ENCODE measurements at places on chromosomes 1 and 21.

DNA sequence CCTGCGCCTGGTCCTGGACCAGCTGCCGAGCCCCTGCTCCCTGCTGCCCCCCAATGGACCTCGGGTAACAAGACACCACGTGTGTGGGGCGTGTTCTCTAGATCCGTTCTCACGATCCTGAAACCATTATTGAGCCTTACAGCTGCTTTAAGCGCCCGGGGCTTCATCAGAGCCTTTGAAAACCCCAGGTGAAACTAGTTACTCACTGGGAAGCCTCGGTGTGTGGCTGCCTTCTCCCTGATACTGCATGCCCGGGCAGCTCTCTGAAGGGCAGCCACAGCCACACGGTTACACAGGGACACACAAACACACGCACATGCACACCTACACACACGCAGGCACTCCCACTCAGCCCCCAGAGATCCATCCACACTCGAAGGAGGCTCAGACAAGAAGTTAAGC lies 5.3 kb downstream of the HES2 start:
- DNase-seq, result no peak

GRCh38 chr1:161131523-161132409 lies 701 bp downstream of the DEDD start:
- no peak for DNase-seq

DNA sequence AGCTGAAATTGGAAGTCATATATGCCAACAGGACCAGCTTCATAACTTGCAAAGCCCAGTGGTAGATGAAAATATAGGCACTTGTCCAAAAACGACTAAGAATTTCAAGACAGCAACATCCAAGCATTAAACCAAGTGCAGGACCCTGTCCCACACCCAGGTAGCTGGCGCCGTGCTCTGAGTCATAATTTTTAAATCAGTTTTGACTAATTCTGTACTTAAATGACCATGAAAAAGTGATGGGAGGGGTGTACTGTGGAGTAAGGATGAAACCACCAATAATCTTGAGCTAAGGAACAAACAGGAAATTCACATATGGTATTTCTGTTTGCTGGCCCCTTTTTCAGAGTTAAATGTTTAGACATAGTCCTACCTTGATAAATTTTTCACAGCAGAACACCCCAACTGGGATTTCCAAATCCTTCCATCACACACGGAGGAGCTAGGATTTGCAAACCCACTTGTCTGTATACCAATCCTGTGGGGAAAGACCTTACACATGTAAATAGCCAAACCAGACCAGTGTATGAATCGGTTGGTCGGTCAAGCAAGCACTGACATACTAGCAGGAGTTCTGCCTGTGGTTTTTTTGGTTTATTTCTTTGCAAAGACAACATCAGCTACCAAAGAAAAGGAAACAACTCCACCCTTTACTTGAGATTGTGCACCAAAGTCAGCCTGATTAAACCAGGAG lies 235.7 kb upstream of the RAB4A start:
- no peak for DNase-seq

- no peak for DNase-seq
Measured at GRCh38 chr1:160405331-160405877, 5.0 kb downstream of the VANGL2 start.

- DNase-seq, result no peak
Measured at GRCh38 chr1:20721117-20722061, 3.6 kb upstream of the KIF17 start.

DNA sequence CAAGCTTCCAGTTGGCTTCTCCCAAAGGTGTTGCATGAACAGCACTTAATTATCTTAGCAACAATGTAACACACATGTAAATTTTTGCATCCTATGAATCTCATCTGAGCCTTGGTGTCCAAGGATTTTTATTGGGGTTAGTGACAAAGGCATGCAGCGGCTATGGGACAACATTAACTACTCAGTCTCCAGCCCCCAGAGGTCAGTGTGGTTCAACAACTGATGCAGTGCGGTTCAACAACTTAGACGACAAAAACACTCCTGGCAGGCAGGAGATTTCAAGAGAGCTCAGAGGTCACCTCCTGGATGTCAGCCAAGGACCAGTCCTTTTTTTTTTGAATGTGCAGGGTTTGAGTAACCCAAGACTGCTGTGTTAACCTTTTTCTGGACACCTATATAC lies 77.5 kb upstream of the HMCN1 start:
- no peak for DNase-seq

DNA sequence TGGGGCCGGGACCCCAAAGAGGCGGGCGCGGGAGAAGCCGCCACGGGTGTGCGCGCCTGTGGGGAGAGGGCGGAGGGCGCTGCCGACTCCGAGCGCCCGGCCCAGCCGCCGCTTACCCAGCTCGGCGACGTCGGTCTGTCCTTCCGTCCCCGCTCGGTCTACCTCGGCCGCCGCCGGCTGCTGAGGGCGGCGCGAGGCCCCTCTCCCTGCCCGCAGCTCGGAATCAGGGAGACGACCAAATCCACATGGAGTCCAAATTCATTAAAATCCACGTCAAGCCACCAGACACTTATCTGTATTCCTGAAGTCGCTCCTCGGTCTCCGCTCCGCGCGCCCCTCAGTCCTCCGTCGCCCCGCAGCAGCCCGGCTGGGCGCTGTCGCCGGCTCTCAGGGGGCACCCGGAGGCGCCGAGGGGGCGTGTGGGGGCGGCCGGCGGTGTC lies 637 bp downstream of the PLXNA2 start:
- no peak for DNase-seq
